H4 (cell line): ENCODE measurements at places on chromosomes 2 and 18.

DNA sequence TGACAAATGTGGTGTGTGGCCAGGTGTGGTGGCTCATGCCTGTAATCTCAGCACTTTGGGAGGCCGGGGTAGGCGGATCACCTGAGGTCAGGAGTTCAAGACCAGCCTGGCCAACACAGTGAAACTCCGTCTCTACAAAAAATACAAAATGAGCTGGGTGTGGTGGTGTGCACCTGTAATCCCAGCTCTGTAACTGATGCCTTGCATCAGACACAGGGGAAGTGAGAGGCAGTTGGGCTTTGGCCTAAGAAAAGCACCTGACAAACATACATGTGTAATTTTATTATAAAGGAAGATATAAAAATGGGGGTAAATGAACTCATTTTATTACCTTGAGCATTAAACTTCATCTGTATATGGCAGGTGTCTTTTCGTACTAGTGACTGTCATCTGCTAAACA, 66.7 kb upstream of the FAM136A start:
- no peak for DNase-seq

- DNase-seq = no peak
Observed at GRCh38 chr2:139177041-139177440, 396.9 kb upstream of the NXPH2 start.

DNA sequence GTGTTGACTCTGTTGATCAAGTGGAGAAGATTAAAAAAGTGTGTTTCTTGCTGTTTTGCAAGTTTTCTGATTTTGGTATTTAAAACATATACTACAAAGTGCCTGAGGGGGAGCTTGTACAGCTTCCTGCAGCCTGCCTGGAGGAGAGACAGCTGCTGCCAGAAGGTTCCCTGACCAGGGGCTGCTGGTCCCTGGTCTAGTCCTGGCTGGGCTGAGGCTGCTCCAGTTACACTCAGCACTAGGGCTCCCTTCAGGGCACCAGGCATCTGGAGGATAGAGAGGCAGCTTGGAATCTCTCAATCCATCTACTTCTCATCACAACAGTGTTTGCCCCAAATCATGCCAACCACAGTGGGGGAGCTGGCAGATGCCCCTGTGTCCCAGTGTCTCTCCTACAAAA, 4.8 kb downstream of the MC2R start:
- DNase-seq = no peak

- no peak for DNase-seq
Observed at GRCh38 chr2:27222407-27222806, 5.2 kb downstream of the CAD start.

GRCh38 chr18:79554945-79555645, 124.5 kb upstream of the CTDP1 start:
- no peak for DNase-seq

GRCh38 chr2:129908721-129909373, 70.6 kb upstream of the RAB6C start:
- no peak for DNase-seq
